ENCODE measurements at places on chromosomes 12 and 14. TPM values are rescaled to one million over a fixed set of nuclear protein-coding genes. Genes with fewer than 3 reads are reported as not detected.

Gene SERPINA6
- not detected for total RNA-seq

Gene CRACR2A
- total RNA-seq = 3.2 TPM

Gene PRR4
- 0.47 TPM for total RNA-seq

Gene POLE2
- 4.9 TPM for total RNA-seq

Gene MYO1H
- total RNA-seq = not detected

Gene PZP
- not detected for total RNA-seq

Gene TEAD4
- 9.6 TPM for total RNA-seq

Gene KRT1
- not detected for total RNA-seq

Gene ST8SIA1
- total RNA-seq = 5.6 TPM

Gene CCDC197
- total RNA-seq = not detected

Gene TEX52
- total RNA-seq = not detected

Gene GXYLT1
- 4.2 TPM for total RNA-seq

Gene TAS2R13
- total RNA-seq = 0.70 TPM

Gene KERA
- total RNA-seq = not detected

Gene INF2
- 30.9 TPM for total RNA-seq

Gene RERG
- 0.08 TPM for total RNA-seq

Gene C14orf132
- total RNA-seq = 15.3 TPM

Gene MAP1LC3B2
- total RNA-seq = 0.15 TPM

Gene RGS6
- not detected for total RNA-seq

Gene CPSF2
- 32.3 TPM for total RNA-seq

Gene ARHGDIB
- total RNA-seq = 3.9 TPM

Gene GPX2
- total RNA-seq = not detected

Gene VWF
- 0.75 TPM for total RNA-seq

Gene RAB5B
- 40.1 TPM for total RNA-seq

Gene SAMD15
- 2.0 TPM for total RNA-seq

Gene ATP5F1B
- total RNA-seq = 670 TPM

Gene DNAH10
- under 0.01 TPM for total RNA-seq

Gene LRTM2
- not detected for total RNA-seq

Gene SPX
- total RNA-seq = 0.23 TPM

Gene FBXO33
- total RNA-seq = 12.7 TPM

Gene CLEC4C
- total RNA-seq = not detected

Gene EML5
- total RNA-seq = not detected

Gene PSMD9
- total RNA-seq = 150 TPM

Gene TROAP
- 0.12 TPM for total RNA-seq

Gene CBLN3
- 1.6 TPM for total RNA-seq

Gene ADAM21
- 0.75 TPM for total RNA-seq

Gene WNT5B
- 28.5 TPM for total RNA-seq

Gene DPF3
- total RNA-seq = 8.9 TPM

Gene ZFYVE1
- 34.3 TPM for total RNA-seq

Gene NINJ2
- total RNA-seq = 0.98 TPM

Gene DNAL1
- total RNA-seq = 8.7 TPM

Gene PRH1
- 9.3 TPM for total RNA-seq

Gene PLA2G1B
- not detected for total RNA-seq

Gene ITGB7
- total RNA-seq = 0.15 TPM

Gene PRB2
- total RNA-seq = not detected

Gene WSCD2
- not detected for total RNA-seq

Gene SCNN1A
- 0.15 TPM for total RNA-seq

Gene SLC39A5
- not detected for total RNA-seq

Gene IRAK3
- total RNA-seq = 8.7 TPM
